GM13976 (cell line): ENCODE measurements at places on chromosomes 6 and 20.

DNA sequence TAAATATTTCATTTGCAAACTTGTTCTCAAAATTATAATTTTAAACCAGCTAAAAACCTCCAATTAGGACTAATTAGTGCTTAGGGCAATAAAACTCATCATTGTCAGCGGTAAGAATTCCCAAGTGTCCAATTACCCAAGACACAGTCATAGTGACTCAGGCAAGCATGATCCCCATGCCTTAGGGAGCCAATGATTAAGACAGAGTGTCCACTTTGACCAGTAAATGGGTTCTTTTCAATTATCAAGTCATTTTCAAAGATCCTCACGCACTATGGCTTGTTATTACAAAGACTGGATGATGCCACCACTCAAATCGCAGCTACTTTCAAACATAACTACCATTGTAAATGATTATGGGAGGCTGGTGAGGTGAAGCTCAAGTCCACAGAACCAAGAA is 114.0 kb downstream of the BFSP1 start:
- DNase-seq = no peak

GRCh38 chr6:139422105-139423036 is 47.9 kb upstream of the CITED2 start:
- no peak for DNase-seq

GRCh38 chr6:87308970-87309369 is 13.4 kb upstream of the SMIM8 start:
- DNase-seq = no peak

GRCh38 chr6:5087389-5087788 is 2.2 kb downstream of the PPP1R3G start:
- DNase-seq = no peak

GRCh38 chr6:51450248-51450957 is 631.7 kb downstream of the TFAP2B start:
- DNase-seq = no peak

DNA sequence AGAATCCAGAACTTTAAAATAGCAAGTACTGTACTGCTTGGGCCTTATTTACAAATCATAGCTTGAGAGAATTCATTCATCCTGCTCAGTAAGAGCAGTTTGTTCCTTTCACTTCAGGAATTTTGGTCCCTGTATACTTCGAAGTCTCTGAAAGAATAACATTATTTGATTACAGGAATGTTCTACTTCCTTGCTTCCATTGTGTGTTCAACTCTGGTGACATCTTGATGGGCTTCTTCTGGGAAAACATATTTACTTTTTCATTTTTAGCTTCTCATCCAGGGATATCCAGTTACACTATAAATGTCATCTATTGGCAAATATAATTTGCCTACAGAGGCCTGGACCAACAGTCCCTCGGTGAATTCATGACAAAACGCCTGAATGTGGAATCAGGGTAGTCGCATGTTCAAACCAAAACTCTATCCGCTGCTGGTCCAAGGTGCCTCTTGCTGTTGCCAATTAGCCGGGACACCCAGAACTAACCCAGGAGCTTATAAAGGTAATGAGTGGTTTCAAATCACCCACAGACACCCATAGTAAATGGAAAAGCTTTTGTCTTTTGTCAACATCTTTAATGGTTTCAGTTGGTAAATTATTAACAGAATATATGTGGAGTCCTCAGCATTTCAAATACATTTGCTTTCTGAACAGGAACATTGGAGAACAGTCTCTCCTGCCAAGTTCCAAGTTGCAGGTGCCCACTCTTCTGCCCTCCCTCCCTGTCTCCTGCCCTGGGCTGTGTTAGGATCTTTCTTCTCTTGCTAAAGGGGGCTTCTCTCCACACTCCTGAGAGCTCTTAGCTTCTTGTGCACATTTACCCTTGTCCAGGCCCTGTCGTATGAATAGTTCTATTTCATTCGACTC is 162.5 kb upstream of the CITED2 start:
- no peak for DNase-seq

DNA sequence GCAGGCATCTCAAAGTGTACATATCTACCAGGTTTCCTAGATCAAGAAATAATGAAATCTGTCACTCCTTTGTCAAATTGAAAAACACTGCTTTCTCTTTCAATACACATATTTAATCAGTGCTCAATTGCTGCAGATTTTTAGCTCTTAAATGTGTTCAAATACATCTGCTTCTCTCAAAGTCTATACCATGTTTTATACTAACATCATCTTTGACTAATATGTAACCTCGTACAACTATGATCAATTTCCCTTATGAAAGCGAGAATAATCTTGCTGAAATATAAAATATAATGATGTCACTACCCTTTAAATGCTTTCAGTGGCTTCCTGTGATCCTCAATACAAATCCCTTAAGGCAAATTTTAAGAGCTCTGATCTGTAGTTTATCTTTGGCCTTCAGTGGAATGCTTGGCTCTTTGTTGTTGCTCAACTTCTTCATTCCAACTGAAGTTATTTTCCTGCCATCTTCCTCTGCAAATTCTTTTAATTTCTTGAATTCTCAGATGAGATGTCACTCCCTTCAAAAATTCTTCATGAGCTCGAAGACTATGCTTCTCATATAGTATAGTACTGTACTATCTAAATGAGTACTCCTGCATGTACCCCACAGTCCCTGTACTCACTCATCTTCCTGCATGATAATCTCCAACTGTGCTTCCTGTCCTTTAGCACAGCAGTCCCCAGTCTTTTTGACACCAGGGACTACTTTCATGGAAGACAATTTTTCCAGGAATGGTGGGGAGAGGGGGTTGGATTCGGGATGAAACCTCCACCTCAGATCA is 545.1 kb upstream of the GJE1 start:
- no peak for DNase-seq

DNA sequence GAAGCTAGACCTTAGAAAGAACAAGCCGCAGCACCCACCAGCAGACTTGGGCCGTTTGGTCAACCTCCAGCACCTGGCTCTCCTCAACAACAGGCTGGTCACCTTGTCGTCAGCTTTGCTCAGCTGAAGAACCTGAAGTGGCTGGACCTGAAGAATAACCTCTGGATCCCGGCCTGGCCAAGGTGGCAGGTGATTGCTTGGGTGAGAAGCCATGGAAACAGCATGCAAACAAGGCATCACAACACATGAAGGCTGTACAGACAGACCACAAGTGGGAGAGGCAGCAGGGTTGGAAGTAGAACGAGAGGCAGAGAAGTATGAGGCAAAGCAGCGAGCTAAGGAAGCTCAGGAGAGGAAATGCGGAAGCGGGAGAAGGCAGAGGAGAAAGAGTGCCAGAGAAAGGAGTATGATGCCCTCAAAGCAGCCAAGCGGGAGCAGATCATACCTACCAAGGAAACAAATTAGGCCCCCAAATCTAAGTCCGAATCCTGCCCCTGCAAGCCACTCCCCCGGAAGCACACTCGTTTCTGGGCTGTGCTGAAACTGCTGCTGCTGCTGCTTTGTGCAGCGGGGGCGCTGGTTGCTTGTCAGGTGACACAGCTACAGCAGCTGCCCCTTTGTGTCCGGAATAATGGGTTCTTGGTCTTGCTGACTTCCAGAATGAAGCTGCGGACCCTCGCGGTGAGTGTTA is 121.6 kb upstream of the LGSN start:
- DNase-seq = no peak

GRCh38 chr6:147128056-147128455 is 76.2 kb upstream of the STXBP5 start:
- DNase-seq = no peak

- DNase-seq = no peak
These were observed 132.6 kb downstream of the PRL start for GRCh38 chr6:22164236-22164635.
